Urinary bladder (tissue), 4 donors: ENCODE measurements at places on chromosomes 13 and 19. TPM values are rescaled to one million over a fixed set of nuclear protein-coding genes. Genes with fewer than 3 reads are reported as not detected.

DNA sequence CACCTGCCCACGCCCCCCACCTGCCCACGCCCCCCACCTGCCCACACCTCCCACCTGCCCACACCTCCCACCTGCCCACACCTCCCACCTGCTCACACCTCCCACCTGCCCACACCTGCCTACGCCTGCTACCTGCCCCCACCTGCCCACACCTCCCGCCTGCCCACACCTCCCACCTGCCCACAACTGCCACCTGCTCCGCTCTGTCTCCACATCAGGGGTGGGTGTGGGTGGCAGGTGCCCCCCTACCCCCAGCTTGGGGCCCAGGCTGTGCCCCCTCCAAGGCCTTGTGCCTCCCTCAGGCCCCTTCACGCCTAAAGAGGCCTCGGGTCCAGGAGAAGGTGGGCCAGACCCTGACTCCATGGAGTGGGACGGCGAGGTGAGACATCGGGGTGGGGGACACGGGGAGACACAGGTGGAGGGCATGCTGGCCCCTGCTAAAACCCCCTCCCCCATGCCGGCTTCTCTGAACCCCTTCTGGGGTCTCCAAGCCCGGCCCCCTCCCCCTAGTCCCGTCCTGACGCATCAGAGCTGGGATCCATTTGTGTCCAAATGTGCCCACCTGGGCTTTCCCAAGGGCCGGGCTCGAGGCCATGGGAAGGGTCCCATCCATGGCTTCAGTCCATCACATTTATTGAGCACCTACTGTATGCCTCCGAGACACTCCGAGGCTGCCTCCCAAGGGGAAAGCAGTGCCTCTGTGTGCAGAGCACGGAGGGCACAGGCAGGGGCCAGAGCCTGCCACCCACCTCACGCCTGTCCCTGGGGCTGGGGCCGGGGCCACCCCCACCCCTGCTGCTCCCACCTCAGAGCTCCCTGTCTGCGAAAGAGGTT is 4.9 kb downstream of the PLK5 start:
- DNase-seq: no peak

GRCh38 chr19:1538978-1539377 is 15.1 kb downstream of the PLK5 start:
- DNase-seq: no peak

RABAC1 gene
- polyA plus RNA-seq: 339 TPM

SKA3 gene
- 0.22 TPM for polyA plus RNA-seq

ZNF610 gene
- 2.2 TPM for polyA plus RNA-seq
